ENCODE measurements at places on chromosomes 7 and 10. TPM values are rescaled to one million over a fixed set of nuclear protein-coding genes. Genes with fewer than 3 reads are reported as not detected.

Gene RBP3
- total RNA-seq = not detected

Gene TRIP6
- 66.6 TPM for total RNA-seq

GRCh38 chr7:25849500-25850184, 302.4 kb upstream of the NFE2L3 start:
- no peak overlapping the region for H3K4me3 ChIP-seq
- peaks cover 33% of the 10 kb centered on the region for H3K4me1 ChIP-seq
- peaks cover 32% of the 10 kb centered on the region for H3K27me3 ChIP-seq
- no peak for DNase-seq

GRCh38 chr10:25888627-25889026, 45.4 kb upstream of the MYO3A start:
- no peaks in the 10 kb centered on the region for H3K27me3 ChIP-seq
- DNase-seq = no peak

Measured in spinal cord (tissue), 10 donors.